ENCODE measurements at places on chromosomes 12 and 14. TPM values are rescaled to one million over a fixed set of nuclear protein-coding genes. Genes with fewer than 3 reads are reported as not detected.

The GYS2 gene
- not detected for total RNA-seq

The ALG10B gene
- total RNA-seq, result 12.8 TPM

The TSPAN8 gene
- 0.49 TPM for total RNA-seq

The RHNO1 gene
- 33.3 TPM for total RNA-seq

The PLBD1 gene
- 0.35 TPM for total RNA-seq

The KRT79 gene
- not detected for total RNA-seq

The PTHLH gene
- not detected for total RNA-seq

The OASL gene
- 2.6 TPM for total RNA-seq

The GPX2 gene
- total RNA-seq, result 0.85 TPM

The BCAT1 gene
- 187 TPM for total RNA-seq

The NOP9 gene
- 43.9 TPM for total RNA-seq

The P2RX7 gene
- total RNA-seq, result 2.2 TPM

The GLS2 gene
- 3.7 TPM for total RNA-seq

The OR6C74 gene
- total RNA-seq, result not detected

The KRT71 gene
- total RNA-seq, result not detected

The NFATC4 gene
- total RNA-seq, result 19.2 TPM

The RASAL1 gene
- not detected for total RNA-seq

The STXBP6 gene
- 1.7 TPM for total RNA-seq

The OR6C6 gene
- not detected for total RNA-seq

The TSPAN19 gene
- not detected for total RNA-seq

The PRDM4 gene
- 20.0 TPM for total RNA-seq

The HOXC10 gene
- total RNA-seq, result not detected

The RNASE7 gene
- total RNA-seq, result not detected

The RERGL gene
- not detected for total RNA-seq

The KIF5A gene
- total RNA-seq, result 2.2 TPM

The OVCH1 gene
- total RNA-seq, result not detected

The SYNE3 gene
- 40.0 TPM for total RNA-seq

The B4GALNT1 gene
- total RNA-seq, result 0.38 TPM

The DNAAF2 gene
- 12.0 TPM for total RNA-seq

The AMDHD1 gene
- 0.15 TPM for total RNA-seq

The RTL1 gene
- not detected for total RNA-seq

The OTUB2 gene
- total RNA-seq, result 0.77 TPM

The LMNTD1 gene
- total RNA-seq, result not detected

The IFT81 gene
- 6.1 TPM for total RNA-seq

The IL22 gene
- total RNA-seq, result not detected

The TRHDE gene
- not detected for total RNA-seq

The MGAT2 gene
- total RNA-seq, result 49.5 TPM

The SYCP3 gene
- 0.05 TPM for total RNA-seq

The KCNC2 gene
- not detected for total RNA-seq

The PLCZ1 gene
- total RNA-seq, result not detected

The MAP1LC3B2 gene
- not detected for total RNA-seq

The ACTN1 gene
- total RNA-seq, result 3.8 TPM

The RARG gene
- total RNA-seq, result 7.3 TPM

The GSG1 gene
- not detected for total RNA-seq

The FGF23 gene
- not detected for total RNA-seq

The SPX gene
- not detected for total RNA-seq

The KRT82 gene
- total RNA-seq, result not detected

The TPI1 gene
- 916 TPM for total RNA-seq
